ENCODE measurements at places on chromosomes 1 and 21. TPM values are rescaled to one million over a fixed set of nuclear protein-coding genes. Genes with fewer than 3 reads are reported as not detected.

The SLC2A5 gene
- 3.1 TPM for total RNA-seq

The PPP1R12B gene
- 24.2 TPM for total RNA-seq

The MYOC gene
- not detected for total RNA-seq

The LHX4 gene
- total RNA-seq = not detected

The FGR gene
- not detected for total RNA-seq

The PLK3 gene
- total RNA-seq = 41.8 TPM

The SH2D5 gene
- 3.1 TPM for total RNA-seq

The CYP2J2 gene
- total RNA-seq = 0.20 TPM

The MIXL1 gene
- total RNA-seq = not detected

The UBE2Q1 gene
- total RNA-seq = 20.5 TPM

The SEC16B gene
- 1.2 TPM for total RNA-seq

The OR2W3 gene
- total RNA-seq = 3.7 TPM

The NBPF10 gene
- total RNA-seq = 4.3 TPM

The SPRR1A gene
- total RNA-seq = not detected

The CDC7 gene
- total RNA-seq = 9.9 TPM

The ELF3 gene
- total RNA-seq = not detected

The AMPD1 gene
- not detected for total RNA-seq

The TESK2 gene
- total RNA-seq = 1.2 TPM

The ALX3 gene
- total RNA-seq = not detected

The KCNC4 gene
- 1.1 TPM for total RNA-seq

Measured in subcutaneous preadipocyte (primary cell).